ENCODE measurements at places on chromosomes 1 and 21.

GRCh38 chr1:25706146-25707089, 89.8 kb downstream of the MAN1C1 start:
- DNase-seq = no peak

DNA sequence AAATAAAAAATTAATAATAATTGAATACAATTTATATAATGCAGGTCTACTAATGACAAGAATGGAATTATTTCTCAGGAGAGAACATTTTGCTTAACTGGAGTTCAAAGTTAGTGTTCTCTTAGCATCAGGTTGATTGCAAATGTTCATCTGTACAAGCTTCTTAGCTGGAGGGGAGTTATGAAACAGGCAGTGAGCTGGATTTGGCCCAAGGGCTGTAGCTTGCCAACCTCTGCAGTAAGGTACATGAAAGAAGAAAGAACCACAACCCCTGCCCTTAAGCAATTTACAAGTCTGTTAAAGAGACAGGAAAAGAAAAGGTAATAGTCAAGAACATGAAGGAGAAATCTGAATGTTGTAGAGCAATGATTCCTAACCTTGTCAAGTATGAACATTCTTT, 17.0 kb downstream of the LPGAT1 start:
- no peak for DNase-seq

DNA sequence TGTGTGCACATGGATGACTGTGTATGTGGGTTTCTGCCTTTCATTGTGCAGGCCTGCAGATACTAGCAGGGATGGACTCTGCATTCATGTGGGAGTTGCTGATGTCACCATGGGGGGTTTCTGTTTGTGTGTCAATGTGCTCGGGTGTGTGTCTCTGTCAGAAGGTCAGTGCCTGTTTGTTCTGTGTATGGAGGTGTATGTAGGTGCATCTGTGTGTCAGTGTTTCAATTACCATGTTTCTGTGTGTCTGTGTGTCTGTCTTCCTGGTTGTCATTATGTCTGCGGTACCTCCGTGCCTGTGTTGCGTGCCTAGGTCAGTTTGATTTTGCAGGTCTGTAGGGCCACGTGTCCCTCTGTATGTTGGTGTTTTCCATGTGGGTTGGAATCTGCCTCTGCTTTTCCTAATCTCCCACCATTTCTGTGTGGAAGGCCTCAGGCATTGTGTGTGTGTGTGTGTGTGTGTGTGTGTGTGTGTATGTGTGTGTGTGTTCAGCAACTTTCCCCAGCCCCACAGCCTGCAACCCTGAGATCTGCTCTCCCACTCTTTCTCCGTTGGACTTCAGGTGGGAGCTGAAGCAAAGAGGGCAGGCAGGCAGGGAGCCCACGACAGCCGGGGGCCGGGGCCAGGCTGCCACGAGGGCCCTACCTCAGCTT, 36.7 kb upstream of the WASF2 start:
- DNase-seq = no peak

DNA sequence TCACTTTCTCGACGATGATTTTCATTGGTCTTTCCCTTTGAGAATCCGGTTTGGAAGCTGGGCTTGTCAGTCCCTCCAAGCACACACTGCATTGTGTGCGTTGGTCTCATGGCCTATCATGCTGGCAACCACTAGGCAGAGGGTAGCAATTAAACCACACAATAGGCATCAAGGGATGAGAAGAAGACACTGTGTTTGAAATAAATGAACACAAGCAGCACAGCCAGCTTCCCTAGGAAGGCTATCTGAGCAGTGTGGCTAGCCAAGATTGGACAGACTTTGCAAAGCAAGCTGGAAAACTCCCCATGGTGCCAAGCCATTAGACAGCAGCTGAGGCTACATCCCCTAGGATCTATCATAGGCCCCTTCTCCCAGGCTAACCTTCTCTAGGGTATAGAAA, 288.7 kb downstream of the NUF2 start:
- no peak for DNase-seq

GRCh38 chr1:19079541-19080472, 123.3 kb upstream of the IFFO2 start:
- no peak for DNase-seq

GRCh38 chr1:38973659-38974437, 17.2 kb upstream of the AKIRIN1 start:
- no peak for DNase-seq

Data from naive thymus-derived CD8-positive, alpha-beta T cell (primary cell).